ENCODE measurements at places on chromosomes 6 and 20. TPM values are rescaled to one million over a fixed set of nuclear protein-coding genes. Genes with fewer than 3 reads are reported as not detected.

BACH2 gene
- total RNA-seq: 1.6 TPM

NRSN1 gene
- not detected for total RNA-seq

ZBTB2 gene
- 15.0 TPM for total RNA-seq

CLDN20 gene
- not detected for total RNA-seq

BMP5 gene
- not detected for total RNA-seq

RAET1E gene
- total RNA-seq: 2.8 TPM

SMIM29 gene
- total RNA-seq: 19.1 TPM

HSPA12B gene
- total RNA-seq: 0.43 TPM

BNIP5 gene
- 0.05 TPM for total RNA-seq

PET117 gene
- 21.7 TPM for total RNA-seq

PRRT1 gene
- 0.63 TPM for total RNA-seq

CSE1L gene
- total RNA-seq: 102 TPM

SRMS gene
- total RNA-seq: 0.12 TPM

FRS3 gene
- 2.2 TPM for total RNA-seq

PRSS35 gene
- total RNA-seq: 0.05 TPM

POU3F2 gene
- total RNA-seq: not detected

CHMP4B gene
- 152 TPM for total RNA-seq

HMGN4 gene
- total RNA-seq: 80.1 TPM

VARS1 gene
- 54.4 TPM for total RNA-seq

CDK5RAP1 gene
- 30.6 TPM for total RNA-seq

XRN2 gene
- total RNA-seq: 126 TPM

RNF182 gene
- 3.1 TPM for total RNA-seq

C20orf96 gene
- 12.6 TPM for total RNA-seq

All from A549 treated with Hydrocortisone at 1 μM for 4 hours (cell line).